Right lobe of liver (tissue), 6 donors: ENCODE measurements at places on chromosomes 3 and 15. TPM values are rescaled to one million over a fixed set of nuclear protein-coding genes. Genes with fewer than 3 reads are reported as not detected.

HYKK gene
- 4.8 TPM for total RNA-seq

DNA sequence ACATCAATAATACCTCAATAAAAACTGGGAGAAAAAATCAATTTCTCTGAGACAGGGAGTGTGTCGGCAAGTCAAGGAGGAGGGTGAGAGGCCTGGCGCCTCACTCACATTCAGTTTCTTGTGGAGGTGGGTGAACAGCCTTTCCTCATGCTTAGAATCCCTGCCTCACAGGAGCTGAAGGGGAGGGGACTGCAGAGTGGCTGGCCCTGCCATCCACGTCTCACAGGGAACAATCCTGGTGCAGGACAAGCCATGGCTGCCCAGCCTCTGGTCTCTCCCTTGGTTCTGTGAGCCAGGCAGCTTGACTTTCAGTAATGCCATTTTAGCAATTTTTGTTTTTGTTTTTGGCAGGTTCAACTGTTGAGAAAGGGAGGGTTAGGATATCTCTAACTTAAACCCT lies 126.5 kb upstream of the HACD2 start:
- no peak for DNase-seq
- no peak overlapping the region for H3K4me3 ChIP-seq
- no peaks in the 10 kb centered on the region for H3K4me1 ChIP-seq
- peaks cover 6% of the 10 kb centered on the region for H3K36me3 ChIP-seq
- H3K27me3 ChIP-seq = no peaks in the 10 kb centered on the region

DNA sequence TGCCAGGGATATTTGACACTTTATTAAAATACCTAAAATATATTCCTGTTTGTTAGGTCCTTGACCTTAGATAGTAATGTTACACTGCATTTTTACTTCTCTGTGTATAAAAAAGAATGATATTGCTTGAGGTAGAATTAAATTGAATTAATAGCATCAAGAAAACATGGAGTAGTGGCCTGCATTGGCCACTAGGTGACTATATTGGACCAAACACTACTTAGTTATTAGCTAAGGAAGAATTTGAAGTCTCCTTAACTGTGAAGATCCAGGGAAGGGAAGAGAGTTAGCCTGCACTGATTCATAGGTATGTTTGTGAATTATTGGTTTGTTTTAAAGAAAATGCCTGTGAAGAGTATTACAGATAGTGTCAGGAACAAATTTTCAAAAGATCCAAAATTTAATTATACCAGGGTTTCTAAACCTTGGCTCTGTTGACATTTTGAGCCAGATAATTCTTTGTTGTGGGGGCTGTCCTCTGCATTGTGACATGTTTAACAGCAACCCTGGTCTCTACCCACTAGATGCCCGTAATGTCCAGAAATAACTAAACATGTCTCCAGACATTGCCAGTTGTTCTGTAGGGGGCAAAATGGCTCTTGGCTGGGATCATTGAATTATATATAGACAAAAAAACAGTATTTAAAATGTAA lies 103.6 kb upstream of the THSD4 start:
- H3K27ac ChIP-seq = no peak overlapping the region
- no peaks in the 10 kb centered on the region for H3K36me3 ChIP-seq
- DNase-seq = no peak

DNA sequence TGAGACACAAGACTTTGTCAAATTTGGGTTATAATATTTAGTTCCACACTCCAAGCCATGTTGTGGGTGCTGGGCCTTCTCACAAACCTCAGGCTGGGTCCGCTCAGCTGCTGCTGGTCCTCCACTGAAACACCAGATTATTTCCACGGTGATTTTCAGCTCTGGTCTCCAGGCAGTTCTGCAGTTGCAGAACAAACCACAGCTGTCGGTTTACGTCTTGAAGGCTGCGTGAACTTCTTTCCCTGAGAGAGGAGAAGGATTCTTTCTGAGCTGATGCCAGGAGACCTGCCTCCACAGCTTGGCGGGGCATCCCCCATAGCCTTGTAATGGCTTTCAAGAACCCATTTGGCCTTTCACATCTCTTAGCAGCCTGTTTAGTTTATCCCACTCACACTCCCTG lies 16.2 kb downstream of the GALNT15 start:
- H3K27me3 ChIP-seq = no peaks in the 10 kb centered on the region
- H3K36me3 ChIP-seq = no peaks in the 10 kb centered on the region
- no peak overlapping the region for H3K27ac ChIP-seq
- no peak overlapping the region for H3K4me3 ChIP-seq
- no peak for DNase-seq

DNA sequence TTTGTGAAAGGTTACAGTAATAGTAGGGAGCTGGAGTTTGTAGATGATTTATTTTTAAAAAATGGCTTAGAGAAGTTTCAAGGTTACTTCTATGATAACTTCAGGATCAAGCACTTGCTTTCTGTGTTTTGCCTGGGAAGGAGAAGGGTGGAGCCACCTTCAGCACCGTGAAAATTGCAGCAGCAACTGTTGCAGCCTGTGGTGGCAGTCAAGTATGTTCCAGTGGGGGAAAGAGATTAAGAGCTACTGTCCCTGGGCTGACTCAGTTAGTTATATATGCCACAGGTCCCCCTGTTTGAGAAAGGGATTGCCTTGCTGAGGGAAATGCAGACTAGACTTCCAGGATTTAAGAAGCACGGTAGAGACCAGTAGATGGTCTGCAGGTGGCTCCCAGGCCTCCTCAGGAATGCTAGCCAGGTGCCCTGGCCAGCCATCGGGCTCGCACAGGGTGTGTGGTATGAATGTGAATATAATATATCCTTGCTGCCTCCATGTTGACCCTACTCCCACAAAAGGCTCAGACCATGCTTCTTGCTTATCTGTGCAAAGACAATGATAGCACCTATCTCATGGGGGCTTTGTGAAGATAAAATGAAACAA lies 389.5 kb downstream of the CACNA2D3 start:
- no peaks in the 10 kb centered on the region for H3K27me3 ChIP-seq
- no peak for DNase-seq
- H3K4me1 ChIP-seq = no peaks in the 10 kb centered on the region
- H3K4me3 ChIP-seq = no peak overlapping the region

- no peak overlapping the region for H3K27ac ChIP-seq
- peaks cover 3% of the 10 kb centered on the region for H3K27me3 ChIP-seq
- H3K4me3 ChIP-seq = no peak overlapping the region
- H3K36me3 ChIP-seq = no peaks in the 10 kb centered on the region
These were observed 5.4 kb upstream of the SENP7 start for GRCh38 chr3:101518421-101518871.
